ENCODE measurements at places on chromosomes 16 and 17. TPM values are rescaled to one million over a fixed set of nuclear protein-coding genes. Genes with fewer than 3 reads are reported as not detected.

GRCh38 chr17:34930283-34930682 lies 31.0 kb downstream of the CCT6B start:
- H3K4me3 ChIP-seq, result no peak overlapping the region
- DNase-seq, result no peak
- no peak overlapping the region for H3K27ac ChIP-seq
- H3K27me3 ChIP-seq, result no peaks in the 10 kb centered on the region
- H3K36me3 ChIP-seq, result peaks cover 4% of the 10 kb centered on the region

GRCh38 chr16:87560428-87561199 lies 41.7 kb upstream of the JPH3 start:
- H3K4me3 ChIP-seq, result no peak overlapping the region
- no peak for DNase-seq
- peaks cover 8% of the 10 kb centered on the region for H3K27me3 ChIP-seq

Gene PROCA1
- 17.3 TPM for total RNA-seq

DNA sequence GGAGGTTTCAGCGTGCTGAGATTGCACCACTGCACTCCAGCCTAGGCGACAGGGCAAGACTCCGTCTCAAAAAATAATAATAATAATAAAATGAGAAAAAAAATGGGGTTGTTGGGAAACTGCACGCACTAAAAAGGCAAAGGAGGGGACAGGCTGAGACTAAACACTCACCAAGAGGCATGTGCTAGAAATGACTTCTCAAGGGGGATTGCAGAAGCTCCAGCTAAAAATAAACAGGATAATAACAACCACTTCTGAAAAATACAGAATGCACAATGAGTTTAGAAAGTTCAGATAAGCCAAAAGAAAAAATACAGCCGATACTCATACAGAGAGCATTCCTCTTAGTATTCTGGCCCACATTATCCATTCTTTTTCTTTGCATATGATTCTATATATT lies 15.1 kb upstream of the TIMP2 start:
- H3K4me1 ChIP-seq, result no peaks in the 10 kb centered on the region
- H3K27me3 ChIP-seq, result no peaks in the 10 kb centered on the region
- H3K4me3 ChIP-seq, result no peak overlapping the region
- DNase-seq, result no peak
- no peaks in the 10 kb centered on the region for H3K36me3 ChIP-seq

- no peak overlapping the region for H3K27ac ChIP-seq
- DNase-seq, result no peak
- no peak overlapping the region for H3K4me3 ChIP-seq
- no peaks in the 10 kb centered on the region for H3K36me3 ChIP-seq
Measured at GRCh38 chr17:78441271-78441971, 63.0 kb downstream of the PGS1 start.

Data from naive thymus-derived CD8-positive, alpha-beta T cell (primary cell).